ENCODE measurements at places on chromosomes 6 and 20. TPM values are rescaled to one million over a fixed set of nuclear protein-coding genes. Genes with fewer than 3 reads are reported as not detected.

TMEM217 gene
- not detected for total RNA-seq

LTV1 gene
- total RNA-seq, result 29.6 TPM

TMC2 gene
- total RNA-seq, result not detected

FAXC gene
- total RNA-seq, result not detected

DNA sequence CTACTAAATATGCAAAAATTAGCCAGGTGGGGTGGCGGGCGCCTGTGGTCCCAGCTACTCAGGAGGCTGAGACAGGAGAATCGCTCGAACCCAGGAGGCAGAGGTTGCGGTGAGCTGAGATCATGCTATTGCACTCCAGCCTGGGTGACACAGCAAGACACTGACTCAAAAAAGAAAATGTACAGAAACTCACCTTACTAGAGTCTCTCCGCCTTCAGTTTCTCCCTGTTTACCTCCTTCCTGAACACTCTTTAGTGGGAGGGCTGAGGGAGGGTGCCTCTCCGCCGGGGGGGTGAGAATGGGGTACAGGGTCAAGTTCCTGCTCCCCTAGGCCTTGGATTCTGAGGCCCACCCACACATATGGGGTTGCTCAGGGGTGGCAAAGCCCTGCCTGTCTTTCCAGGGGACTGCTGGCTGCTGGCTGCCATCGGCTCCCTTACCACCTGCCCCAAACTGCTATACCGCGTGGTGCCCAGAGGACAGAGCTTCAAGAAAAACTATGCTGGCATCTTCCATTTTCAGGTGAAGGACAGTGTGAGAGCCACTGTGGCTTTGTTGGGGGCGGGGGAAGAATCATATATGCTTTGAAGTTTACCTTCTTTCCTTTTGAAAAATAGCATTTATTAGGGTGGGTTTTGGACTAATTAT lies 13.4 kb downstream of the CAPN11 start:
- no peaks in the 10 kb centered on the region for H3K27me3 ChIP-seq
- H3K36me3 ChIP-seq, result no peaks in the 10 kb centered on the region
- no peak overlapping the region for H3K4me3 ChIP-seq
- no peak for DNase-seq

- H3K36me3 ChIP-seq, result no peaks in the 10 kb centered on the region
- H3K27ac ChIP-seq, result no peak overlapping the region
- H3K4me1 ChIP-seq, result no peaks in the 10 kb centered on the region
- no peak for DNase-seq
- no peaks in the 10 kb centered on the region for H3K27me3 ChIP-seq
Observed at GRCh38 chr20:37142708-37143107, 36.4 kb upstream of the RPN2 start.

DNA sequence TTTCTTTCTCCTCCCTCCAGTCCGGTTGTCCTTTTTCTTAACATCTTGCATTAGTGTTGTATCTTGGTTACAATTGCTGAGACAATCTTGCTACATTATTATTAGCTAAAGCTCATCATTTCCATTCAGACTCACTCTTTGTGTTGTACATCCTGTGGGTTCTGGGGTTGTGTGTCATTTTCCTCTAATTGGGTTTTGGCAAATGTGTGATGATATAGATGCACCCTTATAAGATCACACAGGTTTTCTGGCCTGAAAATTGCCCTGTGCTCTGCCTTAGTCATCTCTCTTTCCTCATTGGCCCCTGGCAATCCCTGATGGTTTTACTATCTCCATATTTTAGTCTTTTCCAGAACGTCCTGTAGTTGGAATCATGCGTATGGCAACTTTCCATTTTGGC lies 60.1 kb downstream of the PPP1R14C start:
- no peak for DNase-seq
- H3K4me3 ChIP-seq, result no peak overlapping the region
- no peaks in the 10 kb centered on the region for H3K4me1 ChIP-seq
- no peaks in the 10 kb centered on the region for H3K36me3 ChIP-seq

GRCh38 chr6:150145830-150146229 lies 3.0 kb downstream of the PPP1R14C start:
- H3K27ac ChIP-seq, result no peak overlapping the region
- H3K27me3 ChIP-seq, result peaks cover 7% of the 10 kb centered on the region
- H3K4me1 ChIP-seq, result no peaks in the 10 kb centered on the region
- H3K4me3 ChIP-seq, result no peak overlapping the region
- no peaks in the 10 kb centered on the region for H3K36me3 ChIP-seq

- H3K27ac ChIP-seq, result no peak overlapping the region
Observed at GRCh38 chr6:73743556-73743955, 47.6 kb downstream of the CD109 start.

DNA sequence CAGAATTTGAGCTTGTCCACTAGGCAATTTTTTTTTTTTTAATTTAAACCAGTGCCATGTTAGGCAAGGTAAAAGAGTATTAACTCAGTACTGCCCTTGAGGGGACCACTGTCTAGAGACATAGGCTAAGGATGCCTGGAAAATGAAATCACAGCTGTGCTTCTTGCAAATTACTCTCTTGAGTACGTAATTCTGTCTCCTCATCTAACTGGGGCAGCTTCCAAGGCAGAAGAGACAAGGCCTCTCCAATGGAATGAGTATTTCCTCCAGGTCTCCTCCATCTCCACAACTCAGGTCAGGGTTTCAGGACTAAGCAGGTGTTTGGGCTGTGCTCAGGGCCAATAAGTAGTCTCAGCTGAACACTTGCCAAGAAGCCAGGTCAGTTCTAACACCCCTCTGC lies 33.8 kb upstream of the MRPS10 start:
- H3K27me3 ChIP-seq, result no peaks in the 10 kb centered on the region
- DNase-seq, result no peak
- no peaks in the 10 kb centered on the region for H3K4me1 ChIP-seq
- H3K4me3 ChIP-seq, result no peak overlapping the region
- H3K27ac ChIP-seq, result no peak overlapping the region

DNA sequence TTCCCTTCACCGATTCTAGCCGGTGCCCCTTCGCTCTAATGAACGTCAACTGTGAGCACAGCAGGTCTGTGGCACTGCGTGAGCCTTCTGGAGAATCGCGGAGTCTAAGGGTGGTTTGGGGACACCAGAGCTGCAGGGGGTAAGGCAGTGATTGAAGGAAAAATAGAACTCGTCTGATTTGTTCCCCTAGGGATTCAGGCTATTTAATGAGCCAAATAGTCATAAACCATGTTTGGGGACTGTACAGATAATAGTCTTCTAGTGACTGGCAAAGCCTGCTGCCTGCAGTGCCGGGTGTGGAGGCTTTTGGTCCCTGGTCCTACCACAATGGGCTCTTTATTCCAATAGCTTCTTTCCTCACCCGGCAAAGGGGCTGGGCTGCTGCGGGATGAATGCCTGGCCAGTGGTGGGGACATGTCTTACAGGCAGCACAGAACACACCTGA lies 11.1 kb upstream of the NTSR1 start:
- H3K4me1 ChIP-seq, result no peaks in the 10 kb centered on the region
- H3K27ac ChIP-seq, result no peak overlapping the region
- H3K36me3 ChIP-seq, result no peaks in the 10 kb centered on the region
- no peaks in the 10 kb centered on the region for H3K27me3 ChIP-seq

DNA sequence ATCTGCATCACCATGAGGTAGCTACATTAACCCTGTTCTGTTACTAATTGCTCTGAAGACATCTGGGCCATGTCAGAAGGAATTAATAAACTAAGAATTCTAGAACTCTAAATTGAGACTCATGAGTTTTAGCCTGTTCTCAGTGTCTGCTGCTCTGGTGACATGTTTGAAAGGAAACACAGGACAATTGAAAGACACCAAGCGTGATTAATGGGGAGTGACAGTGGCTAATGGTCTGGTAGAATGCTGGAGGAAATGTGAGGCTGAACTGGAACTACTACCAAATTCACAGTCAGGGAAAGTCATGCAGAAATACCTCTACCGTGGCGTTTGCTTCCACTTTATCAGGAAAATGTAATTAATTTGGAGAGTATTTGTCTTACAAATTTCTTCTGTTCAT lies 140.0 kb downstream of the TBC1D7 start:
- H3K27me3 ChIP-seq, result no peaks in the 10 kb centered on the region
- H3K4me3 ChIP-seq, result no peak overlapping the region
- no peaks in the 10 kb centered on the region for H3K4me1 ChIP-seq
- no peaks in the 10 kb centered on the region for H3K36me3 ChIP-seq
- DNase-seq, result no peak

DNA sequence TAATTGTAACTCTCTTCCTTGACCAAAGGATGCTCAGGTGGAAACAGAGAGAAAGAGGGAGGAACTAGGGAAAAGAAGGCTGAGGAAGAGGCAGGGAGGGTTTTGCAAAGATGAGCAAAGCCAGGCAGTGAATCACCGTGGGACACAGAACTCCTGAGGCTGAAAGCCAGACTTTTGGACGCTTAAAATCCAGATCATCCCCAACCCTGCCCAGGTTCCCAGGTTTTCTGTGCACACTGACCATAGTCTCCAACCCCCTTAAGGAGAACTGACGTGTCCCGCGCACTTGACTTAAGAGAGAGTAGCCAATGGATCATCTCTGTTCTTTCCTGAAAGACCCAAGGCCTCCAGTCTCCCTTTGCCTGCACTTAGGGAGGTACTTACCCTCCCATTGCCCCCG lies 75.3 kb downstream of the LRFN2 start:
- H3K4me3 ChIP-seq, result no peak overlapping the region
- H3K27me3 ChIP-seq, result no peaks in the 10 kb centered on the region
- H3K36me3 ChIP-seq, result no peaks in the 10 kb centered on the region
- no peak for DNase-seq

- no peaks in the 10 kb centered on the region for H3K36me3 ChIP-seq
- no peak for DNase-seq
- H3K4me1 ChIP-seq, result no peaks in the 10 kb centered on the region
- H3K27ac ChIP-seq, result no peak overlapping the region
- no peak overlapping the region for H3K4me3 ChIP-seq
- no peaks in the 10 kb centered on the region for H3K27me3 ChIP-seq
Observed at GRCh38 chr6:98324446-98324845, 509.9 kb upstream of the POU3F2 start.
